ENCODE measurements at places on chromosomes 2 and 18.
A peak's percentile ranks its signal among the peaks of the same experiment; 100 is the strongest.

GRCh38 chr2:164560181-164560792, 61.0 kb downstream of the GRB14 start:
- DNase-seq = peak; percentile 2

DNA sequence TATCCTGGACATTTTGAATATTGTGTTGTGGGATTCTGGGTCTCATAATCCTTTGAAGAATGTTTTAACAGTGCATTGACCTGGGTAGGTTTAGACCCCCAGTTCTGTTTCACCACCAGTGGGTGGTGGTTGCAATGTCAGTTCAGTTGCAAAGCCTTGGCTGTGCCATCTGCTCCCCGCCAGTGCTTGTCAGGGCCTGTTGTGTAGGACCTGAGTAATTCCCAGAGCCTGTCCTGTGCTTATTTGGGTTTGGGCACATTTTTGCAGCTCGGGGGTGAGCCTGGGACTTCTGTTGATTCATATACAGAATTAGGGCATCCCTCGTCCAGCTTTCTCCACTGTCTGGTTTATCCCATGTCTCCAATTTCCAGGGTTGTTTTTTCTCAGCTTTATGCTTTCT, 24.8 kb downstream of the ATP9B start:
- DNase-seq = peak; percentile 40

DNA sequence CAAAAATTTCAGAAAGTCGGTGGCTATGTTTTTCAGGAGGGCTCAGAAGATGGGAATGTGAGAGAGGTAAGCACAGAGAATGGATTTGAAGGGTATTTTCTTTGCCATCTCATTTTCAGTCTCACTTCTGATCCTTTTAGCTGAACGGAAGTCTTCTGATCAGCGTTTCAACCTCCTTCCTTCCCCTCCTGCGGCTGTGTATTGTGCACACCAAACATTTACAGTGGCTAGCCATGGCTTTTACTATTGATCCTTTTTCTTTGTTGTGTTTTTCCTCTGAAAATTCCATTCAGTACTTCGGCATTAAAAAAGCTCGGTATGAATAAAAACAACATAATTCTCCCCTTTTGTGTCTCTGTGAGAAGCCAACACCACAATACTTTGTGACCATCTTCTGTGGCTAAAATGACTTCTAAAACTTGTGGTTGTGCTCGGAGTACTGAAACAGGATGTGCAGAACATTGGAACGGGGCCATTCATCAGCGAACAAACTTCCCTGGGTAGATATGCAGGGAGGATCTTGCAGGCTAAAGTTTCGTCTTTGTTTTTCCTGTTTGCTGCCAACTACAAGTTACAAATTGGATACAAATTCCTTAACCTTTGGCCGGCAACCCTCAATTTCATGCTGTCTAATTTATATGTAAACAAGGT, 260.8 kb upstream of the FAM98A start:
- no peak for DNase-seq

DNA sequence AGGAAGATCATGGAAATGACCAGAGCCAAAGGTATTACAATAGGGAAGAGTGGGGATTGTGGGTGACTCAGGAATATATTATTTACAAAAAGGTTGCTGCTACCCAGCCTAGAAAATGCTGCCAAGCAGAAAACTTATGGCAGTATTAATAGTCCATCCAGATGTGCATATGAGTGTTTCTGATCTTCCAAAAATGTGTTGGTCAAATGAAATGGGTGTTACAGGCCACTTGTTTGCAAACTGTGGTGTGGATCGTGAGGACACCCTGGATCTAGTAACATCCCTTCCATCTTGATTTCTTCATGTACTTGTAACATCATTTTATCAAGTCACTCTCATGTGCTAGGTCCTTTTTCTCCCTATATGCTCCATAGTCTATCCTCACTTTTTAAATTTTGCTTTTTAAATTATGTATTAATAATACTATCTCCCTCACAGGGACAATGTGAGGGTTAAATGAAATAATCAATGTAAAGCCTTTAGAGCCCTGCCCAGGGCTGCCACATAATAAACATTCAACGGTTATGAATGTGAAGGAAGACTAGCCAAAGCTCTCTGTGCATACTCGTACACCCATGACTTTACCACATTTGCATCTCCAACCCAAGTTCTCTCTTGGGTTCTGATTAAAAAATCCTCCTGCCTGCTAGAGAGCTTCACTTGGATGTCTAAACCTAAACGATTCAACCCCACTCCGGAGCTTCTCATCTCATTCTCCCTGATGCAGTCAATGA, 18.5 kb downstream of the CD226 start:
- DNase-seq = no peak

GRCh38 chr2:66534461-66534860, 99.5 kb downstream of the MEIS1 start:
- DNase-seq = no peak

DNA sequence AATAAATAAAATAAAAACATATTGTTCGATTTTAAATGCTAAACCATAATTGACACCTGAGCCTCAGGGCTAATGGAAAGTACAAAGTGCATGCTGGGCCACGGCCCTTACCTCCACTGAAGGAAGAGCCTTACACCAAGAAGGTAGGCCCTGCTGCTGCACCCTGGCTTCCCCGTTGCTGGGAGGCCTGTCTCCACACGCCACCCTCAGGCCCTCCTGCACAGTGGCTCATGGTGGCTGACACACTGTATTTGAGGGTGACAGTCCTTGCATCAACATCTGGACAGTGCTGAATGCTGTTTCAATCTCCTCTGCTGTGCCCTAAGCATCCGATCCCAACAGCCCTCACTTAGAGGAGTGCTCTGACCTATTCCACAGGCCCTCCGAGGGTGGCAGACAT, 39.3 kb upstream of the EDAR start:
- no peak for DNase-seq

Measured in mammary epithelial cell (primary cell).